ENCODE measurements at places on chromosomes 2 and 18.

DNA sequence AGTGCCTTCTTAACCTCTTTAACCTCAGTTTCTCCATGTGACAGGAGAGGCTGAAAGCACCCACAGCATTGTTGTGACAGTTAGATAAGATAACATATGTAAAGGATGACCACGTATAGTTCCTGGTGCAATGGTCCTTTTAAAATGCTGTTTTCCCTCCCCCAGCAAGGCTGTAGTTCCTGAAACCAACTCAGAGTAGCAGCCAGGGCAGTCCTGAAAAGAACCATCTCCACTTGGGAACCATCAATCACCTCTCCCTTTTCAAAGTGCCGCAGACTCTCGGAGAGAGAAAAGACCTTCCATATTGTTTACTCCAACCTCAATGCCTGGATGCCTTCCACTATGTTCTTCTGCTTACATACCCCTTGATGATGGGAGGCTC is 158.8 kb downstream of the DDX1 start:
- no peaks in the 10 kb centered on the region for H3K4me1 ChIP-seq
- no peak for DNase-seq
- H3K27me3 ChIP-seq, result peaks cover 3% of the 10 kb centered on the region
- H3K4me3 ChIP-seq, result no peak overlapping the region
- H3K27ac ChIP-seq, result no peak overlapping the region

DNA sequence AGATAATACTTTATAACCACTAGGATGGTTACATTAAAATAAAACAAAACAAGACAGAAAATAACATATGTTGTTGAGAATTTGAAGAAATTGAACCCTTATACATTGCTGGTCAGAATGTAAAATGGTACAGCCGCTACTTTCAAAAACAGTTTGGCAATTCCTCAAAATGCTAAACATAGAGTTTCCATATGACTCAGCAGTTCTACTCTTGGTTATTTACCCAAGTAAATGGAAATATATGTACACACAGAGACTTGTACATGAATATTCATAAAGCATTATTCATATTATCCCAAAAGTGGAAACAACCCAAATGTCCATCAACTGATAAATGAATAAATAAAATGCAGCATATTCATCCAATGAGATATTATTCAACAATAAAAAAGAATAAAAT is 92.5 kb upstream of the LRATD1 start:
- no peak overlapping the region for H3K27ac ChIP-seq
- no peaks in the 10 kb centered on the region for H3K27me3 ChIP-seq
- H3K4me1 ChIP-seq, result no peaks in the 10 kb centered on the region
- no peak for DNase-seq
- H3K36me3 ChIP-seq, result no peaks in the 10 kb centered on the region

DNA sequence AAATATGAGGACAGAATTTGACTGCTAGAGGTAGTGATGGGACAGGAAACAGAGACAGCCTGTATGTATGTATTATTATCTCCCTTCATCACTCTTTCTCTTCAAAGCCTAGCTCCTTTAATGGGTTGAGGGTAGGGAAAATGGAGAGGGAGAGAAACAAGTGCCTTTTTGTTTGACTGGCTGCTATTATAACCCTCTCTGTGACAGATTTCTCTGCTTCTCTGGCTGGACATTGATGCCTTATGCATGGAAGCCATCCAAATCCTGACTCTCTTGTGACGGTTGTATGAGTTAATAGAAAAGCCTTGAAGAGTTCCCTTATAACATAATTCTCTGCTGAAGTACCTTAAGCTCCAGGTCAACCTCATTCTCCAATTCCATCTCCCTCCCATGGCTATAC is 118.5 kb upstream of the COL5A2 start:
- H3K4me3 ChIP-seq, result no peak overlapping the region
- DNase-seq, result no peak
- H3K36me3 ChIP-seq, result no peaks in the 10 kb centered on the region
- no peak overlapping the region for H3K27ac ChIP-seq
- H3K4me1 ChIP-seq, result peaks cover 24% of the 10 kb centered on the region

GRCh38 chr2:118806797-118807667 is 40.4 kb downstream of the EN1 start:
- H3K36me3 ChIP-seq, result no peaks in the 10 kb centered on the region
- no peak overlapping the region for H3K4me3 ChIP-seq
- DNase-seq, result no peak
- H3K27me3 ChIP-seq, result no peaks in the 10 kb centered on the region

DNA sequence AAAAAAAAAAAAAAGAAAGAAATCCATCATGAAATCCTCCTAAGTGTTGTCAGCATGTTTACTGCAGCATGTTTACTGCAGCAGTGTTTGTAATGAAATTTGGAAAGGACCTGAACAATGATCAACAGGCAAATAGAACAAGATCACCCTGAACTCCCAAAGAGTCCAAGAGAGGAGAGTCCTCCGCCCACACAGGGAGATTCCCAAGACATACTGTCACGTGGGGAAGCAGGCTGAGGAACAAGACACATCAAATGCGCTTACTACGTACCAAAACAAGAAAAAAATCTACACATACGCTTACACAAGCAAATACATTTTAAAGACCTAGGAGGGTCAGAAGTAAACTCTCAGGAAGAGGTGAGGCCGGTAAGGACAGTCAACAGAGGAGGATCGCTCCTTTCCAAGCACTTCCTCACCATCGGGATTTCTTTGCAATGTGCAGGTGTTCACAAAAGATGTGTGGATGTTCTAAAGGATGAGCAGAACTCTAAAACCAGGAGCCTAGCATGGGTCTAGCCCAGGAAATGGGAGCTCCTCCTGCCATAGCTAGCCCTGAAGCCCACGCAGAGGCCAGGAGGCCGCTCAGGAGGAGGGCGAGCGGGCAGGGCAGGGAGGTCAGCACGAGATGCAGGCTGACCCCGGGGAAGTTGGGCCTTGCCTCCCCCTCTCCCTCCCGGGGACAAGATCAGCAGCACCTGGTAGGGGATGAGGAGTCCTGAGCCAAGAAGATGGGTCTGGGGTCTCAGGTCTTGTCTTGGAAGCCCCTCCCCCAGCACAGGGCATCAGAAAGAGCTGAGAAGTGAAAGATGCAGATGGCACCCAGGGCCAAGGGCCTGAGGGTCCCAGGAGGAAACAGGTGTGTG is 66.4 kb downstream of the ZNF516 start:
- no peak overlapping the region for H3K27ac ChIP-seq
- H3K4me3 ChIP-seq, result no peak overlapping the region
- no peaks in the 10 kb centered on the region for H3K4me1 ChIP-seq
- H3K36me3 ChIP-seq, result no peaks in the 10 kb centered on the region

- no peaks in the 10 kb centered on the region for H3K27me3 ChIP-seq
- no peaks in the 10 kb centered on the region for H3K36me3 ChIP-seq
- no peak overlapping the region for H3K4me3 ChIP-seq
- no peak overlapping the region for H3K27ac ChIP-seq
- H3K4me1 ChIP-seq, result peaks cover 15% of the 10 kb centered on the region
These were observed 18.9 kb downstream of the SNORC start for GRCh38 chr2:232888839-232889529.

GRCh38 chr2:111100765-111101162 is 19.9 kb upstream of the BCL2L11 start:
- no peak for DNase-seq
- peaks cover 21% of the 10 kb centered on the region for H3K27me3 ChIP-seq
- no peak overlapping the region for H3K27ac ChIP-seq
- no peaks in the 10 kb centered on the region for H3K36me3 ChIP-seq
- H3K4me3 ChIP-seq, result no peak overlapping the region

DNA sequence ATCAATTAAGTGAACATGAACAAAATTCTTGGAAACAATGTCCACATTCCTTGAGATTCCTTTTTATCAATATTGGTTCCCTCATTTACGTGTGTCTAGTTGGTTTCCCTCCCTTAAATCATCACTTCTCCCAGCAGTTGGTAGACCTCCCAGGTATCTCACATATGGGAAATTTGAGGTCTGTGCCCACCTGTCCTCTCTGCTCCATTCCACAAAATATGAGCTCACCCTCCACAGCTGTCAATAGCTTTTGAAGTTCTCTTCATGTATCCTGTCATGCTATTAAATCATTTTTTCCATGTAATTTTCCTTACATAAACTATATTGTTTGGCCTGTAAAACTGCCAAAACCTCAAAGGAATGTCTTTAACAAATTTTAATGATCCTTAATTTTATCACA is 992.2 kb upstream of the ACVR2A start:
- no peaks in the 10 kb centered on the region for H3K27me3 ChIP-seq
- no peak overlapping the region for H3K4me3 ChIP-seq
- H3K36me3 ChIP-seq, result no peaks in the 10 kb centered on the region

DNA sequence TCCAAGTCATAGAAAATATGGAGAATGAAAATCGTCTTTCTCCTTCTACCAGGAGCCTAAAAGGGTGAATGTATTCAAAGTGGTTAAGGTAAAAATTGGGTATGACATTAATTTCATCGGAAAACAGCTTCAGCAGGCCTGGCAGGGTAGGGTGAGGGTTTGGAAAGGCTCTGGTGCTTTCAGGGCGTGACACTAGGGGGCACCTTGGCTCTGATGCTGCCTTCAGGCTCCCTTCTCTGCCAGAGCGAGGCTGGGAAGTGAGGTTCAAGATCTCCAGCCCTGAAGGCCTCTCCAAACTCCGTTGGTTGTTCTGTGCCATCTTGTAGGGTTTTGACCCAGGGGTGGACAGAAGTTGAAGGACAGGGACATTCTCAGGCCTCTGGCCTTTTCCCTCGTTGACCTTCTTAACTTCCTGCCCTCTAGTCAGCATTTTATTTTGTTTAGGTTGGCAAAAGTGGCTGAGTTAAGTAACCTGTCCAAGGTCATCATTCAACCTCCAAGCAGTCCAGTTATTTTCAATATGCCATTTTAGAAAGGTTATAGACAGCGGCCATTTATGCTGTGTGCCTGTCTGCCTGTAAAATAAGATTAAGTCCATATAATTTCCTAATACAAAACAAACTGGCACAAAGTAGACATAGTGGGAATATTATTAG is 40.3 kb downstream of the EML6 start:
- no peaks in the 10 kb centered on the region for H3K36me3 ChIP-seq
- H3K27me3 ChIP-seq, result no peaks in the 10 kb centered on the region
- H3K27ac ChIP-seq, result no peak overlapping the region
- no peak for DNase-seq
- peaks cover 11% of the 10 kb centered on the region for H3K4me1 ChIP-seq

DNA sequence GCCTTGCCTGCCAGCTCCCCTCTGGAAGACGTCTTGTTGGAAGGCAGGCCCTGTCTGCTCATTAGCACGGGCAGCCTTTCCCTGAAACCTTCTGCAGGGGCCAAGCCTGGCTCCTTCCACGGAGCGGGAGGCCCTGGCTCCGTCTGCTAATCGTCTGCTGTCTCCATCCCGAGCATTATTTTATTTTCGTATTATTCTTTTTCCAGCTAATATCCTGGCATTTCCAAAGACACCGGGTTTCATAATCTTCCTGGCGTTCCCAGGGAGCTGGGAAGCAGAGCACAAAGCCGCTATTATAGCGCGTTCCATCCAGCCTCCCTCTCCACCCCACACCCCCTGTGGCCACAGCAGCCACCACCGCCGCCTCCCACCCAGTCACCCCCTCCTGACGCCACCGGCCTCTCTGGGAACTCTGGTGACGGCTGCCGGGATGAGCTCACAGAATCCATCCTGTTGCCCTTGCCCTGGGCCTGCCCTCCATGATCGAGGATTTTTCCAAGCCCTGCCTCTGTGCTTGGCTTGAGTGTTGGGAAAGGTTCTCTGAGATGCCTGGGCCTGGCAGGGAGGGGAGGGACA is 125.5 kb downstream of the DYSF start:
- DNase-seq, result no peak
- H3K27me3 ChIP-seq, result no peaks in the 10 kb centered on the region
- H3K27ac ChIP-seq, result no peak overlapping the region
- H3K4me1 ChIP-seq, result 0 out of 2 replicates have a peak, but pooled peaks cover 3% of the 10 kb centered on the region
- no peak overlapping the region for H3K4me3 ChIP-seq

DNA sequence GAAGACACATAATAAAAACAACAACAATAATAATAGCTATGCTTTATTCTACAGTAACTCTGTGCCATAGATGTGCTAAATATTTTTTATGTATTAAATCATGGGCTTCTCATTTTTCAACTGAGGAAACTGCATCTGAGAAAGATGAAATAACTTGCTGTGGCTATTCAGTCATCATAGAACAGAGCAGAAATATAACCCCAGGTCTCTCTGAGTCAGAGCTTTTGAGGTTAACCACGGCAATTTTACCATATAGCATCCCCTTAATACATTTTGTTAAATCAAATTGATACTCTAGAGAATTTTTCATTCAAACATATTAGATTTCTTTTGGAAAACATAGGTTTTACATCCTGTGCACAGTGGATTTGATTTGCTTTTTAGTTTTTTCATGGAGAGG is 586.6 kb upstream of the KLHL29 start:
- no peaks in the 10 kb centered on the region for H3K27me3 ChIP-seq
- H3K4me3 ChIP-seq, result no peak overlapping the region
- no peak for DNase-seq
- H3K4me1 ChIP-seq, result no peaks in the 10 kb centered on the region
- H3K36me3 ChIP-seq, result no peaks in the 10 kb centered on the region

- DNase-seq, result no peak
- H3K36me3 ChIP-seq, result no peaks in the 10 kb centered on the region
- no peaks in the 10 kb centered on the region for H3K4me1 ChIP-seq
These were observed 14.5 kb downstream of the SLC19A3 start for GRCh38 chr2:227703280-227703732.

GRCh38 chr2:223069988-223070387 is 18.0 kb downstream of the KCNE4 start:
- no peaks in the 10 kb centered on the region for H3K4me1 ChIP-seq
- DNase-seq, result no peak
- no peaks in the 10 kb centered on the region for H3K27me3 ChIP-seq
- no peak overlapping the region for H3K4me3 ChIP-seq

DNA sequence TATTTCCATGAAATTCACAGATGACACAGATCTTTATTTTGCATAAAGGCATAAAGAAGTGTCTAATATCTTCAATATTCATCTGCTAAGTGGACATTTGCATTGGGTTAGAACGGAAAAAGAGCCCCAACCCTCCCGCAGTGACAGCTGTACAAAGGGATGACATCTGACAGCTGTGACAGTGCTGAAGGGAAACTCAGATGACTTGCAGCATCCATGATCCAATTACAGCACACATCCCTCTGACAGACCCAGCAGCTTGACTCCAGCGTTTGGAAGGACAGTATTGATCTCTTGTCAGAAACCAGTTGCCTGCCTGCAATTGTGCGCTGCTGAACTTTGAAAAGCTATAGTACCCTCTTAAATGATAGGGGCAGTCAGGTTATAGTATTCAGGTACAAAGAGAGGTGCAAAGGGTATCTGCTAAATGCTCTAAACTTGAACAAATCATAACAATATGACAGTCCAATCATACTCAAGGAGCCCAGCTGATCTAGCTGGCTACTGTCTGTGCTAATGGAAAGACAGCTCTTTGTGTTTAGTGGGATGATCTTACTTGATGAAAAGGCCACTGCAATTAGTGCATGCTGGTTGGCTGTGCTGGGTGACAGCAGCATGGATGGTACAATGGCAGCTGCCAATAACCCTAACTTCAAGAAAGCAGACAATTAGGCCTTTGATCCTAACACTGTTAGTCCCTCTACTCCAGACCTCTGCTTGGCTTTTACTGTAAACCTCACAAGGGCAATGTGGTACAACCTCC is 599.2 kb downstream of the NR4A2 start:
- H3K27me3 ChIP-seq, result no peaks in the 10 kb centered on the region
- H3K4me3 ChIP-seq, result no peak overlapping the region
- H3K4me1 ChIP-seq, result no peaks in the 10 kb centered on the region
- no peak overlapping the region for H3K27ac ChIP-seq

GRCh38 chr2:159760326-159760725 is 37.7 kb downstream of the CD302 start:
- no peak overlapping the region for H3K4me3 ChIP-seq
- H3K27me3 ChIP-seq, result no peaks in the 10 kb centered on the region
- H3K36me3 ChIP-seq, result peaks cover 93% of the 10 kb centered on the region
- no peak overlapping the region for H3K27ac ChIP-seq
- H3K4me1 ChIP-seq, result peaks cover 11% of the 10 kb centered on the region

GRCh38 chr2:98374286-98374685 is 28.0 kb downstream of the CNGA3 start:
- no peak overlapping the region for H3K27ac ChIP-seq
- DNase-seq, result no peak
- H3K36me3 ChIP-seq, result no peaks in the 10 kb centered on the region
- H3K27me3 ChIP-seq, result peaks cover 5% of the 10 kb centered on the region
- H3K4me1 ChIP-seq, result peaks cover 8% of the 10 kb centered on the region
